Substantia nigra (tissue), 51 donors: ENCODE measurements at places on chromosomes 1 and 21.

GRCh38 chr21:32315511-32316281, 17.0 kb downstream of the MRAP start:
- no peak for DNase-seq

DNA sequence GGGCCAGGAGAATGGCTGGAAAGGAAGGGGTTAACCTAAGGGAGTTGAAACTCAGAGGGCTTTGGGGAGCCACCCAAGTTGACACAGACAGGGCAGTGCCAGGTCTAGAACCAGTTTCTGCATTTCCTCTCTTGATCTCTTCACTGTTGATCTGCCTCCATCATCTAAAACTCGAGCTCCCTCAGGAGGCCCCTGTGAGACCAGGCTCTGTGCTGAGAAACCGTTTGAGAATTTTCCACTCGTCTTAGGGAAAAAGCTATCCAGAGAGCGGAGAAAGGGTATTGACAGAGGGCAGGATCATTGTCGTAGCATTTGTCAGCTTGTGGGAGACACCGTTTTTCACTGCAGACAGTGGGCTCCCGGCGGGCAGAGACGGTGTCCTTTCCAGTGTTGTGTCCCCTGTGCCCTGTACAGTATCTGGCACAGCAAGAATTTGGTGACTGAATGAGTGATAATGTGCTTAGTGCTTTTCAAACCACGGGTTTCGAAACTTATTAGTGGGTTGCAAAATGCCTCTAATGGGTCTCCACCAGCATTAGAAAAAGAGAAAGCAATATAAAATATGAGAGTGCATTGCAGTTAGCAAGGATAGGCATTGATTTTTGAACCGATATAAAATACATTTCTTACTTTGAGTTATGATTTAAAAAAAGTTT, 31.1 kb downstream of the PROK1 start:
- no peak for DNase-seq

GRCh38 chr1:205064301-205064700, 20.0 kb downstream of the TMEM81 start:
- DNase-seq = no peak

DNA sequence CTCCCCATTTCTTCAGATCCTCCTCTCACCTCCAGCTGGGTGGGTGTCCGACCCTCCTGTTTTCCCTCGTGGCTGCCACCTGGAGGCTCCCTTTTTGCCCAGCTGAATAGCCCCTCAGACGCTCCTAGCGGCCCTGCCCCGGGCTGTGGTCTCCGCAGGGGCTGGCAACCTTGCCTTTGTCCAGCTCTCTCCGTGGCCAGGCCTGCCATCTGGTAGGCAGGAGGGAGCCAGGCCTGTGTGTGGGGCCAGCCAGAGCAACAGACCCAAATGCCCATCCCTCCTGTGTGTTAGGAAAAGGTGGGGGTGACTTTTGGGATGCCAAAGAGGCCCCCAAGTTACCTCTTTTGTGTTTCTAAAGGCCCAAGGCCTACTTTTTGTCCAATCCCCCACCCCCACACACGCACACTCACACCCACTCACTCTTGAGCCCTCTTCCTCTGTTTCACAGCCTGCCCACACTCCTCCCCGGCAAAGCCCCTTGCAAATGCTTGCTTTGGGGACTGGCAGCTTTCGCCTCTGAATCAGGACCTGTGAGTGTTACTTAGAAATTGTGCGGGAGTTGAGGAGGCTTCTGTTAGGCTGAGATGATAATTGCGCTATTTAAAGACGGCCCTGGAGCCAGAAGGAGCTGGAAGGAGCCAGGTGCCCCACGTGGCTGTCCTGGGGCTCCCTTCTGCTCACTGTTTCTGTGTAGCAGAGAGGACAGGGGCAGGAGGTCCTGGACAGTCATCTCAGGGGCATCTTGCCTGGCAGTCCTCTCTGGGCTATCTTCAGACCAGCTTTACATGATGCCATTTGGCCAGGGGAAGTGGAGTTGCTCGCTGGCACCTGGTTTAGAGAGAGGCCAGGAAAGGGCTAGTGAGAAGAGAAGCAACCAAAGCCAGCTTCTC, 9.1 kb downstream of the PPFIA4 start:
- no peak for DNase-seq

DNA sequence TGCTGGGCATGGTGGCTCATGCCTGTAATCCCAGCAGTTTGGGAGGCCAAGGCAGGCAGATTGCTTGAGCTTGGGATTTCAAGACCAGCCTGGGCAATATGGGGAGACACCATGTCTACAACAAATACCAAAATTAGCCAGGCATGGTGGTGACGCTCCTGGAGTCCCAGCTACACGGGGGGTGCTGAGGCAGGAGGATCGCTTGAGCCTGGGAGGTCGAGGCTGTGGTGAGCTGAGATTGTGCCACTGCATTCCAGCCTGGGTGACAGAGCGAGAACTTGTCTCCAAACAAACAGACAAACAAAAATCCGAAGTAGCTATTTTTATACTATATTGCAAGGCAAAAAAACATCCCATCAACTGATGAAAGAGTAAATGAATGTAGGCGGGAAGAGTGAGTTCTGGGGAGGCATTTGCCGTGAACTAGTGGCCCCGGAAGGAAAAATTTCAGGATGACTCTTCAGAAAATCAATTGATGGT, 40.6 kb downstream of the NCMAP start:
- DNase-seq = no peak

- DNase-seq = no peak
Observed at GRCh38 chr1:2544875-2545640, 11.1 kb upstream of the TNFRSF14 start.

GRCh38 chr1:26858891-26859640, 3.9 kb upstream of the SFN start:
- DNase-seq = no peak

DNA sequence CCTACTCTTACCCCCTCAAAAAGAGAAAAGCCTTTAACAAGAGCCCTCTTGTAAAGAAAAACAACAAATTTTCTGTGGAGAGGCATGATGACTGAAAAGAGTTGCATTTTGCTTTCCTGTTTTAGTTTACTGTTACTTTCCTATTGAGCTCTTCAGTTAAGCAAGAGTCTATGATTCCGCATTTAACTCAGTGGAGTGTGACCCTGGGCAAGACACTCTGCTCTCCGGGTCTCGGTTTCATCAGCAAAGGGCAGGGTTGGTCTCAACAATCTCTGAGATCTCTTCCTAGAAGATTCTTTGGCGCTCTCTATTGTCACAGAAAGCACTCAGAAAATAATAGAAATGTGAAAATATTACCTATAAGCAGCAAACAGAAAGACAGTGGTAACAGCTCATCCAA, 175.7 kb downstream of the TGFBR3 start:
- DNase-seq = no peak

- DNase-seq = no peak
Observed at GRCh38 chr21:28892199-28893111, 100.2 kb downstream of the LTN1 start.

DNA sequence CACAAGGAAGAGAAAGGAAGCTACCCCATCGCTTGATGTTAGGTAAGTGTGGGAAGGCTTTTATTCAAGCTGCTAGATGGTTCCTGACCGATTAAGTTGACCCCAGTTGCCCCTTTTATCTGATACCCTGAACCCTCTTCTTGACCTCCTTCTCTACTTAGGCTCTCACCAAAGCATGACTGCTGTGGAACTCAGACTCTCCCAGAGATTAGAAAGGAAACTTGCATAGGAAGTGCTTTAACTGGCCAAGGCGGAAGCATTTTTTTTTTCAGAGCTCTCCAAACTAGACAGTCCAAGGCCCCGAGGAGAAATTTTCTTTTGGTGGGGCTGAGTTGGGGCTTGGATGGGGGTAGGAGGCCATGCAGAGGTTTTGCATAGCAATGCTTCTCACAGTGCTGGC, 101.3 kb upstream of the USP24 start:
- DNase-seq = no peak

- DNase-seq = no peak
Observed at GRCh38 chr1:23116921-23117699, 51.5 kb downstream of the LUZP1 start.

DNA sequence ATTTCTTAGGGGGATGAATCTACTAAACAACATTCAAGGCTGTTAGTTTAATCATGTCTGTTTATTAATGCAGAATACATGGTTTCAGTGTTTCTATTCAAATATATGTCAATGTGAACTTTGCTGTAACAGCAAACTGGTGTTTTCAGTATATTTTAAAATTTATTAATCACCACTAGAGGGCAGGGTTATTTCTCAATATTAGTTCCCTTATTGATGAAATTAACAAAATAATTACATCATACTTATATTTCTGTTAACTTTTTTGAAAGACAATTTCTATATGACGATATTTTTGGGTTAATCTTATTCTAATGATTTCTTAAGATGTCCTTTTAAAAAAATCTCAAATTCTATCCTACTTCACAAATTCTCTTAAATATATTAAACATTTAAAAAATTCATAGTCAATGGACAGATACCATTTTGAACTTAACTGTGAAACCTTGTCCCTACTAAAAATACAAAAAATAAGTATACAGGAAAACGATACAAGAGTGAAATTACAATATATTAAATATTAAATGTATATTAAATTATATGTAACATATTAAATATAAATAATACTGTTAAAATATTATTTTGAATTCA, 1034.1 kb upstream of the PRMT6 start:
- no peak for DNase-seq

DNA sequence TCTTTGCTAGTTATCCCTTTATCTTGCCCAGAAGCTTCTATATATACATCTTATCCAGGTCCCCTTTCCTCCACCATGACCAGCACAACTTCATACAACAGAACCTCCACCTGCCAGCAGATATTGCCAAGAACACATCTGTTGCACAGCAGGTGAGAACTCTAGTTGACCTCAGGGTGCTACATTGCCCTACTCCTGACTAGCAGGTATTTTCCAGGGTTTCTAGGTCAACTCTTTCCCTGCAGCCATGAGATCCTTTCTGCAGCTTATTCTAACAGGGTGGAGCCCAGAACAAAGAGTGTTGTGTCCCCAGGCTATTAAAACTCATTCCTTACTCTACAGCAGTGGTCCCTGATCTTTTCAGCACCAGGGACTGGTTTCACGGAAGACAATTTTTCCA, 319.5 kb downstream of the PRDM2 start:
- DNase-seq = no peak

GRCh38 chr1:173354937-173355280, 122.2 kb upstream of the PRDX6 start:
- no peak for DNase-seq

GRCh38 chr21:34020005-34020847, 53.2 kb upstream of the MRPS6 start:
- no peak for DNase-seq

- no peak for DNase-seq
Observed at GRCh38 chr1:2181271-2181670, 13.3 kb downstream of the FAAP20 start.

GRCh38 chr1:52060822-52061221, 4.7 kb downstream of the BTF3L4 start:
- DNase-seq = no peak

- DNase-seq = no peak
Observed at GRCh38 chr1:227424159-227424680, 105.9 kb upstream of the CDC42BPA start.

DNA sequence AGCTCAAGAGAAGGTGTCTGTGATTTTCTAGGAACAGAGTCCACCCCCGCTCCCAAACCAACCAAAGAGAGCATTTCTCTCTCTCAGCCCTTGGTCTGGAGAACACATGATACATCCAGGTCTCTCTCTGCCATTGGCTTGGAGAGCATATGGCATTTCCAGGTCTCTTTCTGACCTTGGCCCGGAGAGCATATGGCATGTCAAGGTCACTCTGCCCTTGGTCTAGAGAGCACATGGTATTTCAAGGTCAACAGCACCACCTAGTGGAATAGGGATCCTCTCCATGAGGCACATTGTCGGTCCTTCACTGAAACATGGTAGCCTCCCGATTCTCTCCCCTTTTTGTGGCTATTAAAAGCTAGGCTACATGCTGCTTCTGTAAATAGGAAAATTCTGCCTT, 437.7 kb upstream of the OLFM3 start:
- DNase-seq = no peak

- no peak for DNase-seq
Observed at GRCh38 chr1:206015071-206015470, 8.6 kb downstream of the CTSE start.

DNA sequence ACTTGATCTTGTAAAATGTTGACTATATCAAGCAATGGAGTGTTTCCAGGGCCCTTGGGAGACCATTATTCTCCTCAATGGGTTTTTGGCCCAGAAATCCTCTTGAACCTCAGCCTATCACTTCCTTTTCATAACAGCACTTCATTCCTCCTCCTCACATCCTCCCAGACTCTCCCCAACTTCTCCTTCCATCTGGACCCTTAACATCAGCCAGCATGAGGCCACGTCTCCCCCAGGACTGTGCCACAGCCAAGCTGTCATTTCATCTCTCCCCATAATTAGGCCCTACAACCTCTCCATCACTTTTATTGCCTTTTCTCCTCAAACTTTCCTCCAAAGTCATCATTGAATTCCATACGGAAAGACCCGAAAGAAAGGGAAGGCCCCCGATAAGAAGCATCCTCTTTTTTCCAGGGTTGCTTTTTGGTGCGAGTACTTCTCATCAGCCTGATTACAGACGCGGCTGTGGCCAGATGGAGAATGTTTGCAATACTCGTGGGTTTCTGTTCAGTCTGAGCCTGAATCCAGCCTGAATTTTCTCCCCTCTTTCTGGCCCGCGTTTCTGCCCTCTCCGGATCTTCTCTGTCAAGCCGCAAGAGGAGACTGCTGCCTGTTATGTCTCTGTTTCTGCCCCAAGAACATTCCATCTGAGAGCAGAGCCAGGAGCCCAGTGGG, 52.7 kb upstream of the SLC25A33 start:
- no peak for DNase-seq

DNA sequence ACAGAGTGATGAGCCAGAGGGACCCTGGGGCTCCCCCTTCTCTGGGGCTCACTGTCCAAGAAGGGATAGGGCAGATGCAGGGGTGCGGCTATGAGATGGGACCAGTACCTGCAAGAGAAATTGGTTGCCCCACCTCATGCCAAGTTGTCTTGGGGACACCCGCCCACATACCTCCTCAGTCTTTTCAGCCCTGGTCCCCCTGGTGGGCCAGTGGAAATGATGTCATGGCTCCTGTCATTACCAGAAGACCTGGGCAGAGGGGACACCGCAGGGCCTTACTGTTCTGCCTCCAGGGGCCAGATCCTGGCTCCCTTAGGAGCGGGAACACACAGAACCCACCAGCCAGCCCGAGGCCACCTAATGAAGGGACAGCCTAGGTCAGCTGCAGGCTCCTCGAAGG, 63.2 kb downstream of the CDK18 start:
- no peak for DNase-seq

GRCh38 chr1:198171667-198172540, 15.1 kb downstream of the NEK7 start:
- DNase-seq = no peak

GRCh38 chr1:63799820-63800219, 26.0 kb downstream of the ROR1 start:
- DNase-seq = no peak

DNA sequence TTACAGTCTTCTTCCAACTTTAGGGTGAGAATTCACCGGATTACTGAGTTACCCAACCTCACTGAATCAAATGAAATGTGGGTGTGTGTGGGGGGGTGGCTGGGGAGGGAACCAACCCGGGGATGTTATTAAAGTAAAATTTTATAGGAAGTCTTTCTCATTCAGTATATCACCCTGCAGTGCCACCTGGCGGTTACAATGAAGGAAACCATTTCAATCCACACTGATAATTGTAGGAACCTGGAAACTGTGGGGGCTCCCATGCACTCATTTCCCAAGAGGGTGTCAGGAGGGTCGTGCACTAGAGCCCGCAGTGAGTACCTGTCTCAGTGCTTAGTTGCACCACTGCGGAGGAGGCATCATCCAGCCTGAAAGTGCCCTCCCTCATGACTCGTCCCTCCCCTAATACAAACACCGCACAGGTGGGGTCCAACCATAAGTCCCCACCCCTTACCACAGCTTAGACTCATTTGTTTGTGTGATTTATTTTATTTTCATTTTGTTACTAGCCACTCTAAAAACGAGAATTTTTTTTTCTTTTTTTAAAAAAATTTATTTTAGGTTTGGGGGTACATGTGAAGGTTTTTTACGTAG, 29.1 kb upstream of the IGSF5 start:
- peak; percentile 36 for DNase-seq
